Stimulated activated CD4-positive, alpha-beta T cell treated with anti-CD3 and anti-CD28 coated beads, Interleukin-1b, Interleukin-23, amount 100 ng/mL, for 1 hour (primary cell): ENCODE measurements at places on chromosomes 1 and 21.

DNA sequence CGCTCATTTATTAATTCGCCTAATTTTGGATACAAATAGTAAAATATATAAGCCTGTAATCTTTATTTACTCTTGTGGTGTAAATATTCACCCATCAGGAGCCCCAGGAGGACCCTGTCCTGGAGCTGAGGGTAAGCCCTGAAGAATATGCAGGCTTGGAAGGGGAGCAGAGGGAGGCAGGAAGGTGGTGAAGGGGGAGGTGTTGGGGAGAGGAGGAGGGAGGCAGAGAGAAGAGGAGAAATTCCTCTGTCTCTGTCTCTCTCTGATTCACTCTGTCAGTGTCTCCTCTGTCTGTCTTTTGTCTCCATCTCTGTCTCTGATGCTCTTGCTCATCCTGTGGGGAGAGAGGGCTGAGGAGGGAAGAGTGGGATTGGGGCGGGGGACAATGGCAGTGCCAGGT is 2.8 kb upstream of the C4BPB start:
- no peak for DNase-seq

DNA sequence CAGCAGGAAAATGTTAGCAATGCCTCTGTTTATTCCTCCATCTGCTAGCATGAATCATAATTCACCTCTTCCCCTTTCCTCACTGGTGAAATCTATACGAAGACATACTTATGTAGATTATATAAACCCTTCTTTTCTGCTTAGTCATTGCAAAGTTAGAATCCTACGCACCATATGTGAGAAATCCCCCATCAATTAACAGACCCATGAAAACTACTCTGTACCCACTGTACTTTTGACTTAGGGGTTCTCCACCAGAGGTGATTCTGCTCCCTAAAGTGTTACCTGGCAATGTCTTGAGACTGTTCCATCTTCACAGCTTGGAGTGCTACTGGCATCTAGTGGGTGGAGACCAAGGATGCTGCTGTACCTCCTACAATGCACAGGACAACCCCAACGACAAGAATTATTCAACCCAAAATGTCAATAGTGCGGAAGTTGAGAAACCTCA is 49.6 kb upstream of the KCTD3 start:
- DNase-seq, result no peak

DNA sequence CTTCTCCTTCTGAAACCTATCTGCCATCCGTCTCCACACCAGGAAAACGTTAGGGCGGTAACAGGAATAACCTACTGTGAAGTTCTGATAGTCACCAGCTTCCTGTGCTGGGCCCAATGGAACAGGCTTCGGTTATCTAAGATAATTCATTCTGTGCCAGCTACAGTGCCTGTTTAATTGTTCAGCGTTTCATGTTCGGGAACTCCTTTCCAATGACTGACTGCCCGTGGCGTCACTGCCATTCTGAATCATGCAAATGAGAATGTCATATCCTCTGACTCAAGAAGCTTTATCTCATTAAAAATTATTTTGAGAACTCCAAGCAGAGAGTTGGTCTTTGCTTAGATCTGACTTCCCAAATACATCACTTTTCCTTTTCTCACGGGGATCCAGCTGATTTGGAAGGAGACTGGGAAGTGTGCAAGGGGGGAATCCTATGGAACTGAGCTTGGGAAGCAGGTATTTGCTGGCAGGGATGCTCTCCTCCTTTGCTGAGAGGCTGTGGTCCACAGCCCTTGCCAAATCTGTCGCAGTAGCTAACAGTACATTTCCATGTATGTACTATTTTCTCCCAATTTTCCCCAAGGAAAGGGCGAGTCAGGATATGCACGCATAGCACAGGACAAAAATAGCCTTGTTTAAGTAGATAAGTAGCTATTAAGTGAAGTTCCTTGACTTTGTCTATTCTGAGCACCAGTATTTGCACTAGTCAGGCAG is 358.7 kb downstream of the LTN1 start:
- no peak for DNase-seq

DNA sequence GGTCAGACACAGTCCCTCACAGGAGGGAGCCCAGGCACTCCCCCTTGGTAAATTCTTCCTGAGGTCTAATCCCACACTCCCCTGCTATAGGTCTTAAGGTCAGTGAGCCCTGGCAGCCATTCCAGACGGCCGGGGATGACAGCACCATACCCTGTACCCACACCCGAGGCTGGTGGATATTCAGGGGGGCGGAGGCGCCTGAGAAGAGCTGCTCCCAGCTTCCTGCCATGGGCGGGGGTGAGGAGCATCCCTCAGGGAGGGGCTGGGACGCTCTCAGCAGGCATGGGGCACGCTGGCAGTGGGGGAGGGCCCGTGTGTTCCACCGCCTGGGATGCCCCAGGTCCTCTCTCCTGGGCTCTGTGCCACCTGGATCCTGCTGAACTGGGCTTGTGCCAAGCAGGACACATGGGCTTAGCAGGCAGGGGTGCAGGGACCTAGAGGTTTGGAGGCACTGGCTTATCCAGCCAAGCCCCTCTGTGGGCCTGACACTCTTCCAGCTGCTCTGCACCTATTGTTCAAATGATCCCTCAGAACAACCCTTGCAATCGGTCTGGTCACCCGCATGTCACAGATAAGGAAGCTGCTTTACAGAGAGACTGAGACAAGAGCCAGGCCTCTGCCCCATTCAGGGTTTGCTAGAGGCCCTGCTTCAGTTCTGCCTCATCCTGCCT is 5.7 kb upstream of the ADGRB2 start:
- DNase-seq, result no peak

GRCh38 chr1:14677292-14677971 is 78.9 kb downstream of the KAZN start:
- DNase-seq, result no peak

DNA sequence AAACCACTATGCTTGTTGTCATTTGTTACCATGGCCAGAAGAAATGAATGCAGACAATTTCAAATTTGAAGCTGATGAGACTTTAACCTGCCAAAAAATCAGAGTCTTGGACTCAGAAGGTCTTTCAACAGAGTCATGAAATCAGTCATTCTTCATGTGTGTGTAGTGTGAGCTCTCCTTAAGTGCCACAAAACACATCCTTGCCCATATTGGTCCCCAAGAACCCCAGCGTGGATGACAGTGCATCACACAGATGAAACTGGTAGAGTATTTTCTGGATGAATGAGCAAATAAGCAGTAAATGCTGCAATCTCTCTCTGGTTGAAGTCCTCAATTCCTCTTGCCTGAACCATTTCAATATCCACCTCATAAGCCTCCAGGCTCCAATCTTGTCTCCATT is 28.7 kb upstream of the ETS2 start:
- no peak for DNase-seq

DNA sequence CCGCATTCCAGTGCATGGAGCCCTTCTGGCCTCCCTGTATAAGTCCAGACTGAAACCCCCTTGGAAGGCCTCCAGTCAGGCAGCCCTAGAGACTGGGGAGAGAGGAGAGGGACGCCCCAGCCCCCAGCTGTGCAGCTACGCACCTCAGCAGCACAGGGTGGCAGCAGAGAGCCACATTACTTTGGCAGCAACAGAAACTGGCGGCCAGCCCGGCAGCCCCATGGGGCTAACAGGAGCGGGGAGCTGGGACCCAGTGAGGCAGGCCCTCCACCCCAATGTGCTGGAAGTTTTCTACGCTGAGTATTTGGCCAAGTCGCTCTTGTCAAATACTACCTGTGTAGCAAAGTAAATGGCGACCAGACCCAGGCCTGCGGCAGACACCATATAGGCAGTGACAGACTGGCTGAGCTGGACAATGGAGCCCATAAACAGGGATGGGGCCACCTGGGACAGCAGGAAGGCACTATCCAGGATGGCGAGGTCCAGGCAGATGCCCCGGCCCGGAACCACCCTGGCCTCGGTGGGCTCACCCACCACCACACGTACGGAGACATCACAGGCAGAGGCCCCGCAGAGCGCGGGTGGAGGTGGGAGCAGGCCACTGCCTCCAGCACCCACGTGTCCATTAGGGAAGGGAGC is 21.2 kb downstream of the SLC45A3 start:
- peak; percentile 36 for DNase-seq

- DNase-seq, result no peak
These were observed 42.0 kb upstream of the COL6A1 start for GRCh38 chr21:45939521-45940045.

- DNase-seq, result no peak
These were observed 582.0 kb upstream of the TMPRSS15 start for GRCh38 chr21:18985584-18985983.

DNA sequence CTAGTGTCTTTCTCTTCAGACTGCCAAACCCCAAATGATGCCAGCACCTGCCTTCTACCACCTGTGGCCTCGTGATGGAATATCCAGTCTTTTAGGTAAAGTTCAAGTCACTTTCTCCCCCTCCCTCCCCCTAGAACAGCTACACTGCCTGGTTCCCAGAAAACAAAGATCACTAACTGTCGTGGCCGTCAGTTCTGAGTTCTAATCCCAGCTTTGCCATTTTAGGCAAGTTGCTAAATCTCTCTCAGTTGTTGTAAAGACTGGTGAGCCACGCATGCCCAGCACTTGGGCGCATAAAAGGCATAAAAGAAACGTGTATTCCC is 648 bp upstream of the TRAPPC3 start:
- no peak for DNase-seq

- no peak for DNase-seq
These were observed 81.1 kb downstream of the SIK1 start for GRCh38 chr21:43345746-43346409.

DNA sequence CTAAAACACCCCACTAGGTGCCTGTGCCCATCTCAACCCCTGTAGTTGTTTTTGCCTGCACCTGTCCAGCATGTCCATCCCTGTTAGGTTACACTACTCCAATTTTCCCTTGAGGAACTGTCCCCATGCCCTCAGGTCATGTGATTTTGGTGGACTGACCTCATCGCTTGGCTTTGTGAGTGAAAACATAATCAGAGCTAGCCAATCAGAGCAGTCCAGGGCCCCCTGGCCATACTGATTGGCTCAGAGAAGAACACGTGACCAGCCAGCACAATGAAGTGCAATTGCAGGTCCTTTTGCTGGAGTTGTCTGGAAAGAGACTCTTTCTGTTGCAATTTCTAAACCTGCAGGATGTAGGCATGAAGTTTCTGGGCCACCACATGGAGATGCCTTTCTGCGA is 303.3 kb upstream of the PROX1 start:
- DNase-seq, result no peak

- DNase-seq, result no peak
These were observed 146.1 kb upstream of the VANGL1 start for GRCh38 chr1:115495625-115496024.

DNA sequence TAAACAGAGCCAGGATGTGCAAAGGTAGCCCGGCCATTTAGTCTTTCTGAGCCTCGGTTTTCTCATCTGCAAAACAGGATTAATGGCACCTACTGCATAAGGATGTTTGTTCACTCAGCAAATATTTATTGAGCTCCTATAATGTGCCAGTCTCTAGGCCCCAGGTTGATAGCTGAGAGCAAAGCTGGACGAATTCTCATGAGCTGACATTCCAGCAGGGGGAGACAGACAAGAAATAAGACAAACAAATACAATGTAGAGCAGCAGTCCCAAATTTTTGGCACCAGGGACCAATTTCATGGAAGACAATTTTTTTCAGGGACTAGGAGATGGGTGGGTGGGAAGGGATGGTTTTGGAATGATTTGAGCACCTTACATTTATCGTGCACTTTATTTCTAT is 74.3 kb upstream of the PAX7 start:
- DNase-seq, result no peak

DNA sequence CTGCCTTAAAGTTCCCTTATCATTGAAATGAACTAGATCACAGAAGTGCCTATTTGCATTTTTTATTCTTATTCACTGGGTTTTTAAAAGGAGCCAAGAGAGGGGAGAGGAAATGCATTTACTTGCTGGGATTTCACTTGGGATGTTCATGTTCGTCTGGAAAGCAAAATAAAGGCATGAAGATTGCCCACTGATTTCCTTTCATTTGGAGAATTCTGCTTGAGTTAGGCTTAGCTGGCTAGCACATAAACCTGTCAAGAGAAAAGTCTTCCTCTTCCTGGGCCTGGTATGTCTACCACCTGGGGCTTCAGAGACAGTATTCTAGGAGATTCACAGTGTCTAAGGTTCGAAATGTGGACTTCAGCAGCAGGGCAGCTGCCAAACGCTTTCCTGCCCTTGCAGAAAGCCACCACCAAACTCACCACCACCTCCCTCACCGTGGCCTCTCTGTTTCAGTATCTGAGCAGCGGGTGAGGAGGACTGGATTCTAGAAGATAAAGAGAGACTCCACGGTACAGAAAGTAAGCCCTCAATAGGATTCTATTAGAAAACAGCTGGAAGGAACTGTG is 44.5 kb downstream of the HIVEP3 start:
- DNase-seq, result no peak

GRCh38 chr1:2953688-2954285 is 67.5 kb upstream of the ACTRT2 start:
- DNase-seq, result no peak

GRCh38 chr1:8848663-8849386 is 29.7 kb downstream of the ENO1 start:
- DNase-seq, result peak; percentile 38

DNA sequence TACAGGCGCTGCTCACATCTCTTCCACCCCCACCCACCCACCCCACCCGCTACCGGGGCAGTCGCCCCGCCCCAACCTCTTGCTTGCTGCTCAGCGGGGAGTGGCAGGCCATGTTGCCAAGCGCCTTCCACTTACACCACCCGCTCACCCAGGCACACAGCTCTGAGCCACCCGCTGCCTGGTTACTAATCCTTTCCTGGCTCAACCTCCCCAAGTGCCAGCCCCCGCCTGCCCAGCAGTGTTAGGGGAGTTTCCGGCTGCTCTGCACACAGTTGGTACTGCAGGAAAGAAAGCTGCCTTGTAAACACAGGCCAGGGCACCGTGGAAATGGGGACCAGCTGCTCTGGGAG is 56.2 kb downstream of the LACTBL1 start:
- no peak for DNase-seq

DNA sequence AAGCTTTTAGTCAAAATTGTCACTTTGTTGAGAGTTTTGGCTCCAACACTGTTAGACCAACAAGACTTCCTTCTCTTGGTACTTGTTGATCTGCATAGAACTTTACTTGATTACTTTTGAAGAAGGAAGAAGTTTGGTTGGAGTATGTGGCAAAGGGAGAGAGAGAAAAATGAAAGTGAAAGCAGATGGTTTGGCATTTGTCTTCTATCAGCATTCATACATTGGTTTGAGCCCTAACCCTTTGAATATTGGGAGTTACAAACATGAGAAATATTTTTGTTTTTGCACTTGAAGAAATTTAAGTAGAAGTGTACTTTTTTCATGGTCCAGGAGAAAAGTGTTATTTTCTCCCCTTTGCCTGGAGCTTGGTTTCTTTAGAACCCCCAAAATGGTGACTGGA is 169.8 kb downstream of the ADGRL4 start:
- no peak for DNase-seq

GRCh38 chr1:247456914-247457639 is 827 bp downstream of the OR2B11 start:
- no peak for DNase-seq

DNA sequence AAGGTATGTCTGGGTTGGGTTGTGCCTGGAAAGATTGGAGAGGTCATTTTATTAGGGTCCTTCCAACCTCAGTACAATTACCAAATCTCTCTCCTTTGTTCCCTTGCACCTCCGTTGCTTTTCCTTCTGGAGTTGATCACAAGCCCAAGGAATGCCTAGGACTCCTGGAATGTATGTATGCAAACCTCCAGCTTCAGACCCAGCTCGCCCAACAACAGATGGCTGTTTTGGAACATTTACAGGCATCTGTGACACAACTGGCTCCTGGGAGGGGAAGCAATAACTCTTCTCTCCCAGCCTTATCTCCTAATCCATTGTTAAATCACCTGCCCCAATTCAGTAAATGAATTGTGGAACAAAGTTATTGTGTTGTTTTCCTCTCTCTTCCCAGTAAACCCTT is 8.3 kb downstream of the TSACC start:
- no peak for DNase-seq

- no peak for DNase-seq
These were observed 36.3 kb downstream of the RSPH1 start for GRCh38 chr21:42459546-42460215.

- DNase-seq, result no peak
These were observed 8.4 kb upstream of the IVNS1ABP start for GRCh38 chr1:185325413-185325812.
